ENCODE measurements at places on chromosomes 11 and 22.

- DNase-seq, result no peak
Observed at GRCh38 chr22:20384865-20385264, 9.1 kb upstream of the ZNF74 start.

GRCh38 chr22:31177420-31178162 is 17.6 kb downstream of the RNF185 start:
- peak; percentile 97 for DNase-seq

- no peak for DNase-seq
Observed at GRCh38 chr11:60910281-60910687, 3.7 kb upstream of the TMEM109 start.

GRCh38 chr11:120494595-120494994 is 17.0 kb upstream of the GRIK4 start:
- no peak for DNase-seq

- no peak for DNase-seq
Observed at GRCh38 chr11:126485986-126486635, 130.6 kb downstream of the ST3GAL4 start.

GRCh38 chr11:132300283-132300682 is 929.9 kb downstream of the NTM start:
- DNase-seq, result no peak

GRCh38 chr11:2315395-2316168 is 13.8 kb downstream of the TSPAN32 start:
- DNase-seq, result no peak

DNA sequence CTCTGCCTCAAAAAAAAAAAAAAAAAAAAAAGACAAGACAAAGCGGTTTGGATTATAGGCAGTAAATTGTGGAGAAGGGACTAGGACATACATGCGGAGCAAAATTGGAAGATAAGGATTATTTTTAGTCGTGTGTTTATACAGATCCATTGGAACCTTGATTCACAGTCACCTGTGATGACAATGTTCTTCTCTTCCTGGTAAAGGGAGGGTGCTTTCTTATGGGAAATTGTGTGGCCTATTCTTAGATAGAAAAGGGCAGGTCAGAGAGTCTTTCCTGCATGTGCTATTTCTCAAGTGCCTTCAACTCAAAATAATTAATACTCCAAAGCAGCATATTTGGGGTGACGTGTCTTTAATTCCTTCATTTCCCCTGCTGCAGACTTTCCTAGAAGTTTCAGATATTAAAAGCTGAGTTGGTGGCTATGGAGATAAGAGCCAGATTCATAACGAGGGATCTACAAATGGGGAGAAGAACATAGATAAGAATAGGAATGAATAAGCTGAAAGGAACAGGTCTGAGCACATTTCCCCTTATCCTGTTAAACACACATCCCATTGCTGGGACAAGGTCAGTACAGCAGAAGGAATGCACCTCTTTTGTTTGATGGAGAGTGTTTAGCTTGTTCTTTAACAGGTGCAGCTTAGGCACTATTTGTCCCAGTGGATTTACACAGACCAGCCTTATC is 22.5 kb downstream of the GSTT2B start:
- DNase-seq, result no peak

- no peak for DNase-seq
Observed at GRCh38 chr11:130234315-130234714, 74.7 kb downstream of the ST14 start.

- no peak for DNase-seq
Observed at GRCh38 chr11:28318871-28319270, 210.7 kb downstream of the METTL15 start.

- DNase-seq, result peak; percentile 92
Observed at GRCh38 chr11:134126217-134126822, 57.4 kb downstream of the JAM3 start.

- no peak for DNase-seq
Observed at GRCh38 chr11:34203377-34203871, 98.0 kb downstream of the NAT10 start.

DNA sequence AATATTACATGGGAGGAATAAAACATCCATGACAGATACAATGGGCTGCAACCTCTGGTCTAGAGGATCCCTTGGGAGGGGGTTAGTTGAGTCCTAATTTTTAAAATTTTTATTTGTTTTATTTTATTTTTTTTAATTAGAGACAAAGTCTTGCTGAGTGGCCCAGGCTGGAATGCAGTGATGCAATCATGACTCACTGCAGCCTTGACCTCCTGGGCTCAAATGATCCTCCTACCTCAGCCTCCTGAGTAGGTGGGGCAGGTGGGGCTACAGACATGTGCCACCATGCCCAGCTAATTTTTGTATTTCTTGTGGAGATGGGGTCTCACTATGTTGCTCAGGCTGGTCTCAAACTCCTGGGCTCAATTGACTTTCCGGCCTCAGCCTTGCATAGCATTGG is 43.1 kb downstream of the FDX1 start:
- peak; percentile 39 for DNase-seq

DNA sequence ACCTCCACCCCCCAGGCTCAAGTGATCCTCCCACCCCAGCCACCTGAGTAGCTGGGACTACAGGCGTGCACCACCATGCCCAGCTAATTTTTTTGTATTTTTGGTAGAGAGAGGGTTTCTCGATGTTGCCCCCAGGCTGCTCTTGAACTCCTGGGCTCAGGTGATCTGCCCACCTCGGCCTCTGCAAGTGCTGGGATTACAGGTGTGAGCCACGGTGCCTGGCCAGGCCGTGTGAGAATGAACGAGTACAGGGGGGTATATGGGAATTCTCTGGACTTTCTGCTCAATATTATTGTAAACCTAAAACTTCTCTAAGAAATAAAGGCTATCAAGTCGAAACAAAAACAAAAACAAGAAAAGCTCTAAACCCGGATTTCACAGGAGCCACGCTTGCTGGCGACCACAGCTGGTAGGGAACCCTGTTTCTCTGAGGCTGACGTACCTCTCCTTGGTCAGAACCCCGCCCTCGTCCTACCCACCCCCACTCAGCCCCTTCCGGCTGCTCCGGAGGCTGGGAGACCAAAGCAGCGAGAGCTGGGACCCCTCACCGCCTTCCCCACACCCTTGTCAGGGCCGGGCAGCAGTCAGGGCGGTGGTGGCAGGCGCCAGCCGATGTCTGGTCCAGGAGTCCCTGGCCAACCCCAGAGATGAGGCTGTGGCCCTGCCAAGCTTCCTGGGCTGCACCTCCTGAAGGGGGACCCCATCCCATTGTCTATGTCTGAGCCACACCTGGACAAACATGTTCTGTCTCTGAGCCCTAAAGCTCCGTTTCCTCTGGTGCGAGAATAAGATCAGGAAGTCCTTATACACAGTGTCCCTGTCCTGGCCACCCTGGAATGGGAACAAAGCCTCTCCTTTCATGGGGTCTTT is 52.1 kb downstream of the LINC01488 start:
- DNase-seq, result no peak

GRCh38 chr11:61775606-61776554 is 16.5 kb downstream of the TMEM258 start:
- DNase-seq, result no peak
